ENCODE measurements at places on chromosomes 4 and X.

DNA sequence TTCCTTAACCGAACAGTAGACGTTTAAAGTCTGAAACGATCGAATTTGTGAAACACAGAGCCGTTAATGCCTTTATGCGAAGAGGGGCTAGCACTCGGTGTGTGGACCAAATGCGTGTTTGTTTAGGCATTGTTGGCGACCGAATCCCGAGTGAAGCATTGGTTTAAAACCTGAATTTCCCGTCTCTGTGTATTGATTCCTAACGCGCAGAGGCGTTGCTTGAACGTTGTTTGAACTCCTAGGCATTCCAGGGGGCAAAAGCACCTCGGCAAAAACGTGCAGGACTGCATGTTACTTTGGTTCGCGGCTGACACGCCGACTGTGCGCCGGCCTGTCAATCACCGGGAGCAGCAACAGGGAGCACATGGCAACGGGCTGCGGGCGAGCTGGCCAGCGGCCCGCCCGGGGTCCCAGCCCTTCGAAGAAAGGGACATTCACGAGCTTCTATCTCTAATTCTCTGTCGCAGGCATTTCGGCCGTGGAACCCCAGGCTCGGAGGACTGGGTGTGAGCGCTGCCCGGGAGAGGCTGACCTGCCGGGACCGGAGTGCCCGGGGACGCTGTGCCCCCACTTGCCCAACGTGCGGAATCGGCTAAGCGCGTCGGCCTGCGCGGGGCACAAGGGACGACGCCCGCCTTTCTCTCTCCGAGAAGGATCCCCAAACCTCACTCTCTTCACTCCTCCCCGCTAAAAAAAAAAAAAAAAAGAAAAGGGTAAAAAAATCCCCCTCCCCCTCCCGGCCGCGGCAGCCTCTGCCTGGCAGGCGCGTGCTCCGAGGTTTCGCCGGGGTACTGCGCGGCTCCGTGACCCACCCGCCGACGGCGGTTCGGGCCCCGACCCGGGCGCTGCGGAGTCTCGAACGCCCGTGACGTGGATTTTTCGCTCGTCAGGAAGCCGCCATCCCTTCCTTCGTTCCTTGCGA lies 810 bp downstream of the SPRY1 start:
- no peak for DNase-seq

GRCh38 chr4:95980877-95981360 lies 141.0 kb downstream of the PDHA2 start:
- no peak for DNase-seq

DNA sequence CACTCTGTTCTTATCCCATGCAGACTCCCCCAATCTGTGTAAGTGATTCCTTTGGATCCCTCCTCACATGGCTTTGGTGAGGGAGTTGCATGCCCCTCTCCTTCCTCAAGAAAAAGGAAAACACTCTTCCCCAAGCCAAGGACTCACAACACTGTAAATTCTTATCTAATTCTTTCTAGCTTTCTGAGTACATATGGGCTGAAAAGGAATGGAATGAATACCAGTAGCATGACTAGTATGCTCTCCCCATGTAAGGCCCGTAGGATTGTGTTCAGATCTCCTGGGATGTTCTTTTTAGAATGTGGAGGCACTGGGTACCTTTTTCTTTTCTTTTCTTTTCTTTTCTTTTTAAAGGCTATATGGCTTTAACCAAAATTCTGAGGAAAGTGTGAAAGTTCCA lies 17.0 kb upstream of the MAGED1 start:
- DNase-seq: no peak

DNA sequence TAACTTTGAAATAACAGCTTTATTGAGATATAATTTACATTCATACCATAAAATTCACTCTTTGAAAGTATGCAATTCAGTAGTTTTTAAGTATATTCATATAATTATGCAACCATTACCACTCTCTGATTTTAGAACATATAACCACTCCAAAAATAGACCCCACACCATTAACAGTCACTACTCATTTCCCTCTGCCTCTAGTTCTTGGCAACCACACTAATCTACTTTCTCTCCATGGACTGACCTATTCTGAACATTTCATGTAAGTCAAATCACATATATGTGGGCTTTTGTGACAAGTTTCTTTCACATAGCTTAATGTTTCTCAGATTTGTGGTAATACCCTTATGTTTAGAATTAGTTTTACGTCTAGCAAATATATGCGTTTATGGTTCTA lies 19.5 kb upstream of the GLRA3 start:
- DNase-seq: no peak

DNA sequence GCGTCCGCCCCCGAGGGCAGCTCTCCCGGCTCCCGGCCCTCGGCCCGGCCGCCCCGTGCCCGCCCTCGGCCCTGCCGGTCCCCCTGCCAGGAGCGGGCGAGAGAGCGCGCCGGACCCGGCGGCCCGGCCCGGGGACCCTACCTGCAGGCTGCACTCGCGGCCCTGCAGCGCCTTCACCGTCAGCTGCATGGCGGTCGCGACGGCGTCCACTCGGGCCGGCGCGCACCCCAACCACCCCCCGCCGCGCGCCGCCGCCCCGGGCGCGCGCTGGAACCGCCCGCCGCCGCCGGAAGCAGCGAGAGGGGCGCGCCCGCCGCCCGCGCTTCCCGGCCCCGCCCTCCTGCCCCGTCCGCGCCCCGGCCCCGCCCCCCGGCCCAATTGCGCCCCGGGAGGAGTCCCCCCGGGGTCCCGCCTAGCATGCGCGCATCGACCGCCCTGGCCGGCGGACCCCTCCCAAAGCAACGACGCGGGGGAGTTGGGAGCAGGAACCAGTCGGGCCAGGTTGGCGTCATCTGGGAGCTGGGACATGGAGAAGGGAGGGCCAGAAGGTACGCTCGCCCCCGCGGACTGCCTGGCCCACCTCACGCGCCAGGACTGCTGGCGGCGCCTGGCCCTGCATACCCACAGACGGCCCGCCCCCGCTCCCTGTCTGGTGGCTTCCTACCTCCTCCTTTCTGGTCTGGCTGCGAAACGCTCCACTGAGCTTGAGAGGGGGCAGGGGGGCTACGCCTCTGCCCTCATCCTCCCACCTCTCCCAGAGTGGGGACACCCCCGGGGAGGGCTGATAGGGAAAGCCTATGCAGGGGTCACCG lies at the start of gene UBL4A:
UBL4A (minus strand) TSS at position 220 of the 812 bp plus-strand sequence; CDS start at position 189, 31 bp downstream.
- DNase-seq: peak; percentile 3

GRCh38 chr4:8156617-8157016 lies 2.0 kb downstream of the ABLIM2 start:
- DNase-seq: no peak

- no peak for DNase-seq
Measured at GRCh38 chrX:130615941-130616340, 214.2 kb downstream of the RBMX2 start.

DNA sequence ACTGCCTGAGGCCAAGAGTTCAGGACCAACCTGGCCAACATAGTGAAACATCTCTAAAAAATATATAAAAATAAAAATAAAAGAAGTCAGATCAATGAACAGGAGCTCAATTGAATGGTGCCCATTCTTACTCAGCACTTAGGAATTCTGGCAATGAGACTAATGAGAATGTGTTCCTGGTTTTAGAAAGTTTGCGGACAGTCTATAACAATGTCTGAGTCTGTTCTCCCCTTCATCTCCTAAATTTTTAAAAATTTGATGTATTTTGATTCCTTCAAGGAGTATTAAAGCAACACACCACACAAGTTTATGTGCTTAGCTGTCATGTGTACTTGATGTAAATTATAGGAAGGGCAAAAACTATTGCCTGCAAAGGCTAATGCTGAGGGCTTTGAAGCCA lies 30.6 kb upstream of the KCNIP4 start:
- DNase-seq: no peak

- DNase-seq: no peak
Measured at GRCh38 chr4:57073559-57073958, 36.6 kb downstream of the IGFBP7 start.

DNA sequence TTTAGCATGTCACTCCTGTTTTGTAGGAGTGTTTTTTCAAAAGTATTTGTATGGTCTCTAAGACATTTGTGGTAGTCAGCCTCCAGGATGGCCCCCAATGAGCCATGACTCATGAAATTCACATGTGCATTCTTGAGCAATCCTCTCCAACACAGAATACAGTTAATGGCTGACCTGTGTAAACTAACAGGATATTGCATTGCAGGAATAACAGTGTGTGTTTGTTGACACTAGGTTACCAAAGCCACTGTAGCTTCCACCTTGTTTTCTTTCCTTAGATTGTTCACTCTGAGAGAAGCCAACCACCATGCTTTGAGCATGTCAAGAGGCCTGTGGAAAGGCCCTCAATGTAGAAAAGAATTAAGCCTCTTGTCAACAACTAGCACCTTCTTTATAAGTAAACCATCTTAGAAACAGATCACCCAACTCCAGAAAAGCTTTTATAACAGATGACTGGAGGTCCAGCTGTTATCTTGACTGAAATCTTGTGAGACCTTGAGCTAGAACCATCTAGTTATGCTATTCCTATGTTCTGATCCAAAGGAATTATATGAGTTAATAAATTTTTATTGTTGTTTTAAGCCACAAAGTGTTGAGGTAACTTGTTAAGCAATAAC lies 28.5 kb downstream of the TBCK start:
- DNase-seq: no peak

- DNase-seq: no peak
Measured at GRCh38 chr4:114466299-114466698, 132.3 kb upstream of the UGT8 start.

- DNase-seq: no peak
Measured at GRCh38 chr4:1777822-1778641, 15.1 kb upstream of the FGFR3 start.

GRCh38 chrX:39261446-39262147 lies 460.3 kb downstream of the MID1IP1 start:
- DNase-seq: no peak

GRCh38 chrX:103552236-103552635 lies 32.9 kb upstream of the RAB40A start:
- DNase-seq: no peak

DNA sequence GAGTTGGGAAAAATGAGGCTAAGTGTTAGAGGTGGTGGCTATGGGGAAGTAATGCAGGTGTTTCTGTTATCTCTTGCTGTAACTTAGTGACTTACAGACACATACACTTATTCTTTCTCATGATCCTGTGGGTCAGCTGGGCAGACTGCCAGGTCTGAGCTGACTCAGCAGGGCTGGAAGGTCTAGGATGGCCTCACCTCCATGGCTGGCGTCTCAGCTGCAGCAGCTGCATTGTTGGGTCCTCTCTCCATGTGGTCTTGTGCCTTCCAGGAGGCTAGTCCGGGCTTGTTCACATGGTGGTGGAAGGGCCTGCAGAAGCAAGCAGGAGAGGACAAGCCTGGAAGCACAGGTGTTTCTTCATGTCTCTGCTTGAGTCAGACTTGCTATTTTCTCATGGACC lies 172.7 kb downstream of the NHS start:
- DNase-seq: no peak

GRCh38 chr4:118318931-118319330 lies 33.9 kb downstream of the PRSS12 start:
- no peak for DNase-seq

DNA sequence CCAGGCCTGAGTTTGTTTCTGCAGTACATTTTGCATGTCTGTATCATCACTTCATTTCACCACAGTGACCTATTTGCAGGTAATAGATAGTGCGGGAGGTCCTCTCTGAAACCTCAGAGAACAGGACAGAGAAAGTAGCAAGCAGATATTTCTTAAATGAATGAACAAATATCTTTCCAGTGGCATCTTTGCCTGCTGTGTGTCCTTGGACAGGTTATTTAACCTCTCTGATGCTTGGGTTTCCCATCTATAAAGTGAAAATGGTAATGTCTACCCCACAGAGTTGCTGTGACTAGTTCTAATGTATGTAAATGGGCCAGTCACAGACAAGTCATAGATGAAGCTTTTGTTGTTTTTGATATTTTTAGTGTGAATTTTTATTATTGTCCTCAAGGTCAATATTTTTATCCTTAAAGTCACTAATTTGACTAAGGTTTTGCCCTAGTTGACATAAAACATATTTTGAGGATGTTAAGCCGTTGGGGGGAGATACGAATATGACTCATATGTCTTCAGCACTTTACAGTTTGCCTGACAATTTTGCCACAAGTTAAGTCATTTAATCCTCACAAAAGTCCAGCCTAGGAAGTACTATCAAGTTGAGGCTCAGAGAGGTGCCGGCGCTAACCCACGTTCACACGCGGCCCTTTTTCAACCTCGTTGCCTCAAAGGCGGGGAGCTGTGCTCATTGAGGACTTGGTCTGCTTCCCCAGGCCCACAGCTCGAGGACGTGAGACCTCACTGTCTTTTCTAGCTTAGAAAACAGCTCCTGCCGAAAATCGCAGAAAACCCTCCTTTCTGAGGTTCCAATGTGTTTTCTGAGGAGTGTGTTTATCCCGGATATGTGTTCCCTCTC lies 126.7 kb upstream of the STX18 start:
- DNase-seq: no peak

DNA sequence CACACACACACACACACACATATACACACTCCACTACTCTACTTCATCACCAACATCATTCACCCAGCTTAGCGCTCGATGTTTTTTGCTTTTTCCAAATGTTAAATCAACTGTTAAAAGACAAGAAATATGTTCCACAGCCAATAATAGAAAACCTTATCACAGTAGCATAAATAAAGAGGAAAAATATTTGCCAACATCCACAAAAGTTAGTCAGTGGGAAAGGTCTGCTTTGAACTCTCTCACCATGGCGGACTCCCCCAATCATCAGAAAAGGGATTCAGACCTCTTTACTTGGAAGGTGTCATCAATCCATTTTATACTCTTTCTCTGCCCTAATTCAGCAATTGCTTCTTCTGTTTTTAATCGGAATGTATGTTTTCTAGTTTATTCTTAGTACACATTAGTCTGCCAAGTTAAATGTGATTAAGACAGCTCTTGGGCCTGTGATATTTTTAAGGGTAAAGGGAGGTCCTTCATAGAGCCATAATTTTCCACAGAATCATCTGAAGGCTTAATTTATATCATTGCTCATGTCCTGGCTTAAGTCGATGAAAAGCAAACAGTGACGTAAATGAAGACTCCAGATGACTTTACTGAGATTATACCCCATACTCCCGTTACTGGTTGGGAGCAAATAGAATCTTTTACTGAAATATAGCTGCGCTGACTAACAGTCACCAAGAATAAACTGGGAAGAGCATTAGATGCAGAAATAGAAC lies 29.7 kb upstream of the LGI2 start:
- DNase-seq: no peak

GRCh38 chr4:36392916-36393315 lies 111.5 kb downstream of the DTHD1 start:
- no peak for DNase-seq

GRCh38 chr4:153476829-153477574 lies 10.8 kb downstream of the TMEM131L start:
- DNase-seq: no peak

- no peak for DNase-seq
Measured at GRCh38 chrX:100591256-100592051, 6.7 kb downstream of the TNMD start.

GRCh38 chrX:75748431-75748830 lies 36.6 kb downstream of the MAGEE2 start:
- DNase-seq: no peak

DNA sequence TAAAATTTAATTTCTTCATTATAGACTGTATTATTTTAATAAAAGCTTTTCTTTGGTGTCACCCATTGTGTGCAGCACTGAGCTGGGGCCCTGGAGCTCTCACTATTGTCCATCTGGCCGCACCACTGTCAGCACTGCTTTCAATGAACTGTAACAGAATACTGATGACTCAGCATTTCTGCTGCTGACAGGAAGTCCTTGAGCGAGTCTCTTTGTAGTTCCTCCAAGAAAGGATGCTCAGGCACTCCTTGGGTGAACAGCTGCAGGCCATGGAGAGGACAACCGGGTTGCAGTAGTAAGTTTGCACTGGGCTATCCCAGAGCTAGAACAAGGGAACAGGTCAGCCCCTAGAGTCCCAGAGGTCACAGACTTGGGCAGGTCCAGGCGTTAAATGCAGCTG lies 81.6 kb downstream of the SORBS2 start:
- no peak for DNase-seq

- DNase-seq: no peak
Measured at GRCh38 chrX:20452487-20452886, 185.8 kb upstream of the RPS6KA3 start.
